ENCODE measurements at places on chromosomes 3 and 15.

- DNase-seq = no peak
Observed at GRCh38 chr3:87810452-87811016, 248.3 kb downstream of the CGGBP1 start.

GRCh38 chr3:117719316-117719926 lies 1009.8 kb downstream of the TUSC7 start:
- peak; percentile 3 for DNase-seq

GRCh38 chr15:88177451-88177850 lies 79.1 kb downstream of the NTRK3 start:
- DNase-seq = no peak

GRCh38 chr3:146133441-146133840 lies 27.5 kb downstream of the PLOD2 start:
- no peak for DNase-seq

GRCh38 chr3:117407317-117407716 lies 697.7 kb downstream of the TUSC7 start:
- no peak for DNase-seq

Data from germinal center (tissue), 1 donor.